NCI-H187 (cell line): ENCODE measurements at places on chromosomes 6 and 20.
A peak's percentile ranks its signal among the peaks of the same experiment; 100 is the strongest.

DNA sequence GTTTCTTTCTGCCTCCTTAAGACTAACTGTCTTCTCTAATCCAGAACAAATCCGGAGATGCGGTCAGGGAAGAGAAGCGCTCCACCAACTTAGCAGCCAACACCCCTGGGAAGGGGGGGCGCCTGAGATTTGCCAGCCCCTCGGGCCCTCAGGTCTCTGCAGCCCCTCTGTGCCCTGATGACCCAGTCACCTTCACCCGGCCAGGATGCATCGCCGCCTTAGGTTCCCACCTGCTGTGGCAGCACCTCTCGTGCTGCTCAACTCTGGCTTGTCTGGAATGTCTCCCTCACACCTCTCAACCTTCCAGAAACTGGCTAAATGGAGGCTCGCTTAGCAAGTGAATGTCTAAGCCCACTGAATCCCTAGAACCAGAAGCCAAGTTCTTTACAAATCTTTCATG, 28.0 kb upstream of the AAR2 start:
- no peak for DNase-seq

- DNase-seq, result no peak
Measured at GRCh38 chr6:32792901-32793435, 23.8 kb downstream of the HLA-DOB start.

GRCh38 chr20:38514185-38514584, 41.5 kb downstream of the RALGAPB start:
- DNase-seq, result no peak

GRCh38 chr6:124436803-124437202, 525.4 kb upstream of the RNF217 start:
- no peak for DNase-seq

- DNase-seq, result no peak
Measured at GRCh38 chr6:129368076-129368475, 341.9 kb downstream of the ARHGAP18 start.

- DNase-seq, result no peak
Measured at GRCh38 chr6:53112871-53113270, 35.8 kb downstream of the GCM1 start.

- no peak for DNase-seq
Measured at GRCh38 chr20:14134004-14134403, 138.7 kb downstream of the MACROD2 start.

DNA sequence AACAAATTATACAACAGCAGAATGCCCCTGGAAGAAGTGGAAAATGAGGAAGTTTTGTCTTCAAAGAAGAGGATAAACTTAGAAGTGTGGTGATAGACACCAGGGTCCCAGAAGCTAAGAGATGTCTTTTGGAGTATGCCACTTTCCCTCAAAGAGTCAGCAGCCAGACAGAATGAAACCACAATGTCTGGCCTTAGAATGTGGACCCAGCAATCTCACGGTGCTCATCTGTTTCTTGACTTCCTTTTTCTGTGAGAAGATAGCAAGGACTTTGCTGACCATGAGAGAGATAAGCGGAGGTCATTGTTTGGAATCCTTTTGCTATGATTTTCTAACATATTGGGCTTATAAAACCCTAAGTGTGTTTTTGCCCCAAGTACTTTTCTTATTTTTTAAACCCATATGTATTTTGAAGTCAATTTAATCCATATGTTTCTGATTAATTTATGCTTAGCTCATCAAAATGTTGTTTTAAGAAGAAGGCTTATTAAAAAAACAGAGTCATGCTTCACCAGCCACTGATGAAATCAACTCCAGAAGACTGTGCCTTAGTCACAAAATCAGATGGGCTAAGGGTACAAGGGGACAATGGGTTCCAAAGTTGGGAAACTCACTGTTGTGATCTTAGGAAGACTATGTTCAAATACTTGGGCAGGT, 451.2 kb upstream of the JAG1 start:
- DNase-seq, result no peak

DNA sequence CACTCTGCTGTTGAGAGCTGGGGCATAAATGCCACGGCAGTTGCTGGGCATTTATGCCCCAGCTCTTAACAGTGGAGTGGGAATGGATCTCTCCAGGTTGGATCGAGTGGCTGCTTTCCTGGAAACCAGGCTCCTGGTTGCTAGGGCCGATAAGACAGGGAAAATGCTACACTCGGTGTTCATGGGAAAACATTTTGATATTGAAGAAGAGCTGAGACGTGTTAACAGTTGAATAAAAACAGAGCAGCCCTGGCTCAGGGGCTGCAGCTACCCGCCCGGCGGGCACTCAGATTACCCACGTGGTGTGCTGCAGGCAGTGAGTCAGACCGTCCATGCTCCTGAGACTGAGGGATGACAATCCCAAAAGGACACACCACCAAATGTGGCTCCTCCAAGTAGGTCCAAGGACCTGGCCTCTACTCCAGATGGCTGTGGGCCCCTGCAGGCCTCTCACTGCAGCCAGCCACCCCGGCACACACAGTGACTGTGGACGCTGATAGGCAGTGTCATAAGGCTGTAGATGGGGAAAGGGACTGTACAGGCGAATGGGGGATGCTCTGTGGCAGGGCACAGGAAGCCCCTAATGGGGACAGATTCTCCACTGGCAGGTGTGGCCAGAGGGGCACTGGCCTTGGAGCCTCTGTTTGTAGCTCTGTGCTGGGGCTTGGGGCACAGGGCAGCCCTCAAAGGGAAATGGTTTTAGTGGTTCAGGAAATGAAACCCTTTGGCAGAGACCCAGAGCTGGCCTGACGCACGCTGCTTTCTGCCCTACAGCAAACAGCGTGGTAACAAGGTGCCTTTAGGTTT, 237.8 kb downstream of the LY86 start:
- DNase-seq, result peak; percentile 72

DNA sequence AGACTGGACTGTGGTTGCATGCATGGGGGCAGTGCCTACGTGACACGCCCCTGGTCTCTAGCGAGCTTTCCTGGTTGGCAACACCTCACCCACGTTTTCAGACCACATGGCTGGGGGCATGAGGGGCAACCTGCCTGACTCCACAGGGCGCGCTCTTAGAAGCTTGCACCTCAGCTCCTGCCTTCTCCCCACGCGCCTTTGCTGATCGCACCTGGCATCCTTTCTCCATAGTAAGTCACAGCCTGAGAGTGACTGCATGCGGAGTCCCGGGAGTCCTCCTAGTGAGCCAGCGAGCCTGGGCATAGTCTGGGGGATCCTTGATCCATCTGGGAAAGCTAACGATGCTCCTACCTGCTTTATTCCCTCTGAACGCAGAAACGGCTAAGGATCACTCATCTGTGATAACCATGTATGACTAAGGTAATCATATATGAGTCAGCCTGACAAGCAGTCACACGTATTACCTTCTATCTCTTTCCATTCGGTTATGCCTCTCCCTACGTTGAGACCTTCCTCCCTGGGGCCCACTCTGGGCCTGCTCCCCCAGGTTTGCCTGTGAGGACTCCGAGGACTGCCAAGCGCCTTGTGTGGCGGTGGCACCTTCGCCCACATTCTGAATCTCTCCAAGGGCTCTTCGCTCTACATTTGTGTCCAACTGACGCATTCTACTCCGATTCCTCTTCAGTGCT, 4.5 kb downstream of the TCFL5 start:
- DNase-seq, result no peak

DNA sequence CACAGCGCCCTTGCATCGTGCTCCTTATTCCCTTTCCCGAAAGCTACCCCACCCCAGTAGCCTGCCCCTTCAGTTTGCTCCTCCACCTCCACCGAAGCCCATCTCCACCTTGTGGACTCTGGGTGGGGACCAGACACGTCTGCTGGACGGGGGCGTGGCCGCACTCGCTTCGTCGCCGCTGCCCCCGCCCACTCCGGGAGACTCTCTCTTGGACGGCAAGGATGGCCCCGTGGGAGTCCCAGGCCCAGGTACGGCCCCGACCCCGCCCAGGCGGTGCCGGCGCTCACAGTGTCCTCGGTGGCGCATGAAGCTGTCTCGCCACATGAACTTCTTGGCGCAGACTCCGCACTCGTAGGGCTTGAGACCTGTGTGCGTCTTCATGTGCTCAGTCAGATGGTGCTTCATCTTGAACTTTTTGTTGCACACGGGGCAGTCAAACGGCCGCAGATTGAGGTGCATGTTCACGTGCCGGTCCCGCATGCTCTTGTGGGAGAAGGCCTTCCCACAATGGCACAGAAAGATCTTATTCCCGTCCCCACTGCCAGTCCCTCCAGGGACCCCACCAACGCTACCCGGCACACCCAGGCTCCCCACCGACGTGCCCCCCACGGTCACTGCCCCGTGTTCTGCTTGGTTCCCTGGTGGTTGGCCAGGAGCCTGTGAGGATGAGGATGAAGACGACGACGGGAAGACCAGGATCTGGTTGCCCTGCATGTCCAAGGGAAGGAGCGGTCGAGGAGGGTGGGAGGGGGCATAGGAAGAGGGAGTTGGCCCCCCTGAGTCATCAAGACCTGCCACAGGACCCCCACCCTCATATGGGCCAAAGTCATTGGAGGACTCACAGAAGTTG, 1.3 kb upstream of the TAPBP start:
- peak; percentile 16 for DNase-seq

DNA sequence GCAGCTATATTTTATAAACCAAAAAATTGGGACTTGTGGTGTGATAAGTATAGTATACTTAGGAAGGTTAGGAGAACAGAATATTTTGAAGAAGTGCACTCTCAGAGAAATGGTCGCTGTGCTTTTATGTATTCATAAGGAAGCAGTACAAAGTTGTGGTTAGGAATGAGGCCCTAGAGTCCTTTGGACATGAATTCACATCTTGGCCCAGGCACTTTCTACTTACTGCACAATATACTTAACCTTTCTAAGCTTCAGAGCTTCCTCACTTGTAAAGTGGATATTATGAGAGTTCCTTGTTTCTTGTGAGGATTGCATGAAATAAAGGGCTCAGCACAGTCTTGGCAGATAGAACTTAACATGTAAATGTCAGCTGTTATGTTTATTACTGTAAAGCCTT, 21.0 kb upstream of the SERINC3 start:
- DNase-seq, result no peak
